ENCODE measurements at places on chromosomes 16 and 17. TPM values are rescaled to one million over a fixed set of nuclear protein-coding genes. Genes with fewer than 3 reads are reported as not detected.

The SEC14L5 gene
- under 0.01 TPM for total RNA-seq

The GRIN2A gene
- 2.1 TPM for total RNA-seq

The ACSM5 gene
- total RNA-seq: 0.66 TPM

The NUDT16L1 gene
- total RNA-seq: 25.4 TPM
